ENCODE measurements at places on chromosomes 3 and 15. TPM values are rescaled to one million over a fixed set of nuclear protein-coding genes. Genes with fewer than 3 reads are reported as not detected.

GRCh38 chr15:70475921-70476320 lies 287.4 kb downstream of the UACA start:
- peak; percentile 17 for DNase-seq

DNA sequence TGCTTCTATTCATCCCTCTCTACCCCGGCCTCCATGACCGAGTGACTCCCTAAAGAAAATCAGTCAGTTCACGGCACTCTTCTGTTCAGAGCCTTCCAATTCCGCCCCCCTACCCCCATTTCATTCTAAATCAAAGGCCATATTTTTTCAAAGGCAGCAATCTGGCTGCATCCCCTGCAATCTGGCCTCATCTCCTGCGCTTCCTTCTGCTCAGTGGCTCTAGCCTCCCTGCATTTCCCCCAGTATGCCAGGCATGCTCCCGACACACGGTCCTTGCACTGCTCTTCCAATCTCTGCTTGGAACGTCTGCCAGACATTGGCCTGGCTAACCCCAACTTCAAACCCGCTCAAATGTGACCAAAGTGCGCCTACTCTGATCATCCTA lies 67.7 kb downstream of the EXOG start:
- DNase-seq = no peak

- no peak for DNase-seq
Measured at GRCh38 chr3:56323986-56324420, 144.3 kb downstream of the ERC2 start.

DNA sequence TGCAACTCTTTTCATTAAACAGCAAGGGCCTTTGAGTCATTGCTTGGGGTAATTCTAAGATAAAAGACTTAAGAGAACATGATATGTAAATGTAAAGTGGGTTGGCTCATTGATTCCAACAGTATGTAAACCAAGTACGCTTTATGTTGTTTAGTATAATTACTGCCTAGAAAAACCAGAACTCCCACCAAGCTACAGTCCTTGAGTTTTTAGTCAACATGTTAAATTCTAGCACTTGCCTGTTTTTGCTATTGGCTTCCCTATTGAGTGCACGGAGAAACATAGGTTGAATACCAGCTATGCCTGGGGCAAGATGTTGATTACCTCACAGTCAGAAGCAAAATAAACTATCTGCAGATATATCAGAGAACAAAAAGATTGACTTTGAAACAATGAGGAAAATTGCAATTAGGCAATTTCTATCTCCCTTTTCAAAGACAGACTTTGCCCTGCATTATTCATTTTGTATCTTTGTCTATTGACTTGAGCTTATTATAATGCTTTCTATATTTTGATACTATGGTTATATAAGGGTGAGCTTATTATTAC lies 179.3 kb downstream of the ZPLD1 start:
- no peak for DNase-seq

- no peak for DNase-seq
Measured at GRCh38 chr15:52318729-52319500, 23.3 kb upstream of the MYO5C start.

GRCh38 chr3:75967071-75967470 lies 181.7 kb upstream of the ZNF717 start:
- DNase-seq = no peak

DNA sequence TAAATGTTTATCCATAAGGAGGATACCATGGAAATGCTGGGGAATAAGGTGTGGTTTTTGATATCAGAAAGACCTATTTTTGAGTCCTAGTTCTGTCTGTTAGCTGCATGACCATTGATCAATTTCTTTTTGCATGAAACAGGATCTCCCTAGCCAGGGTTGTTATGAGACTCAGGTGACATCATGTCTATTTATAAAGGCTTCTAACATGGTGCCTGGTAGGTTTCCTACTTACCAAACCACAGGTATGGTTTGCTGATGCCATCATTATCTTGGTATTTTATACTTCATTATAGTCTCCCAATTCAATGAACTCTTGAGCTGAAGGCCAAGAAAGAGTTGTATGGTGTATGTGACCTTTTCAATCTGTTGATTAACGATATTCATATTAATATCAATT lies 144.0 kb downstream of the CLSTN2 start:
- DNase-seq = no peak

- no peak for DNase-seq
Measured at GRCh38 chr3:5007873-5008272, 28.6 kb downstream of the BHLHE40 start.

DNA sequence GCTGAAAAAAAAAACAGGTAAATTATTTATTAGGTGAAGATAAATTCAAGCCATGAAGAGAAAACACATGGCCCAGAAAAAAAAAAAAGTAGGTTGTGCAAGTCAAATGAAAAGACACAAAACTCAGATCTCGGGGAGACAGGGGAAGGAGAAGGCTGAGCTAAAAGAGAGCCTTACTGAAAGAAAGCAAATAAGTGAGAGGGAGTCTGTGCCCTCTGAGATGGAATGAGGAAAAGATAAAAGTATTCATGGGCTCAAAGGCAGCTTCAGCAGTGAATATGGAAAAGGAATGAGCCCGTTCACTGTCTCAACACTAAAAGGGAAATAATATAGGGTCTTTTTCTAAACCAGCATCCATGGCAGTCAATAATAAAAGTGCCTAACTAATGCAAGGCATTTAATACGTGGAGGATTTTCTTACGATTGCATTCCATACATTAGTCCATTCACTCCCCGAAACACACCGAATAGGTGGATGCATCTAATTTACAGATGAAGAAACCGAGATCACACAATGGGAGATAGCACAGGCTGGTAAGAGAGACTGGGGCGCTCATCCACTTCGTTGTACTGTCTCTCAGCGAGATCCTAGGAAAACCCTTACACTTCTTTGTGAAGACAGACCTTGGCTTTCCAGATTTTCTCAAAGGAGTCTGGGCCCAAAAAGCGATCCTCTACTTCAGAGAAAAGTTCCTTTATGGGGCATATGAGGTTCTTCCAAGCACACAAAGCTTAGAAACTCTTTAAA lies 1.1 kb downstream of the TFDP2 start:
- no peak for DNase-seq

DNA sequence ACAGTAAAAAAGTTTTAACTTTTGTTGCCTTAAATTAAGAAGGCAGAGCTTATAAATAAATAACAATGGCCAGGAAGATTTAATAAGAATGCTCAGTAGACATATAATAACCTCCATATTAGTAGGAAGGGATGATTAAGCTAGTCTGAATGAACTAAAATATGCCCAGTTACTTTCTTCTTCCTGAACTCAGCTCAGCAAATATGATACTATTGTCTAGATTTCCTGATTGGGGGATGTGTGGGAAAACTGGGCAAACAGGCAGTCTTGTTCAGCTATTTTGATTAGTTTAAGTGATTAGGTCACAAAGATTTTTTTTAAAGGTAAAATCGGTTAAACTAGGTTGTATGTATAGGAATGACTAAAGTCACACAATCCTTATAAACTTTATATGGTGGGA lies 167.2 kb upstream of the SLC2A2 start:
- no peak for DNase-seq

GRCh38 chr3:167559924-167560323 lies 86.1 kb upstream of the SERPINI2 start:
- no peak for DNase-seq

DNA sequence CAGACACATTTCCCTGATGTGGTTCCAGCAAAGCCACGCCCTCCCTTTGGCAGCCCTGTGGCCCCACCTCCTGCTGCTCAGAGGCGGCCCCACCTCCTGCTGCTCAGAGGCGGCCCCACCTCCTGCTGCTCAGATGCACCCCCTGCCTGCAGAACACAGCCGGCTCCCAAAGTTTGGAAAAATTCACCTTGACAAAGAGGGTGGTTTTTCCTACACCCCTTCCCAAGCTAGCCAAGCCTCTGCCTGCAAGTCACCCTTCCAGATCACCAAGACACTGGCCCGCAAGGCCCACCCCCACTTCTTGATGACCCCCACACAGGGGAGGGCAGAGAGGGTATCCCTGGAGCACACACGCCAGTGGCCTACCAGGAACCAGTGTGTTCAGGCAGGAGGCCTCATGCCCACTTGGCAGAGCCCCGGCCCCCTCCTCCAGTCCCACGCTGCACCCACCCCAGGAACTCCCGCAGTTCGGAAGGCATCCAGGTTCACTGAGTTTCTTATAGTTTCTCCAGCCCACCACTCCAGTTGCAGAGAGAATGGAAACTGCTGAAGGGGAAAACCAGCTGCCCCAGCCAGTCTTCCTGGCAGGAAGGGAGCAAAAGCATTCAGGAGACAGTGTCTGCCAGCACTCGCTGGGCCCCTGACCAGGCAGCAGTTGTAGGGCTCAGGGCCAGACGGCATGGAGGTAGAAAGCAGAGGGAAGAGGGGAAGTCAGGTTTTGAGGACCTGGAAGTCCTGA lies 2.3 kb upstream of the HAPLN3 start:
- peak; percentile 83 for DNase-seq

DNA sequence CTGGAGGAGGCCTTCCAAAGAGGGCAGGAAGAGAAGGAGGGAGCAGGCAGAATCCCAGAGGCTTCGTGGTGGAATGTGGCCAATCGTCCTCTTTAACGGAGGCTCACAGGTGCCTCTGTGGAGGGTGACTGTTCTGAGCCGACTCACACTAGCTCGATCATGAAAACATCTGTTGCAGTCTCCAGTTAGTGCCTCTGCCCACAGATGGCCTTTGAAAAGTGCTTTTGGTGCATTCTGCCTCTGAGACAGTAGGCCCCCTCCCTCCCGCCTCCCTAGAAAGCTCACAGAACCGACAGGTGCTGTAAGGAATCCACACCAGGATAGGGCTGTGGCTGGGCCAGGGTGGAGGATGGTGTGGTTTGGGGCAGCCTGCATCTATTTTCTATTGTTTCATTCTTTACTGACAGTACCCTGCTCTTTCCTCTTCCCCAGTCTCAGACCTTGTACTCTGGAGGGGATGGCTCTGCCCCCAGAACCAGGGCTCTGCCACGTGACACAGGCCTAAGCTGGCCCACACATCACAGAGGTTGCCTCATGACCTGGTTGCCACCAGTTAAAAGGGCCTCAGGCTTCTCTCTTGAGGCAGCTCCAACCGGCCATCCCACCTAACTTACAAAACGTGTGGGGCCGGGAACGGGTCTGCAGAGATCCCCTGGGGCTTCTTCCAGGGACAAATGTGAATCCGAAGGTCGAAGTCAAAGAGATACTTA lies 27.2 kb upstream of the PIGZ start:
- peak; percentile 27 for DNase-seq

- DNase-seq = no peak
Measured at GRCh38 chr3:143329567-143330211, 210.1 kb downstream of the CHST2 start.

- peak; percentile 92 for DNase-seq
Measured at GRCh38 chr3:49092938-49093852, 676 bp downstream of the QRICH1 start.

GRCh38 chr3:45135959-45136358 lies 10.2 kb downstream of the CDCP1 start:
- no peak for DNase-seq

DNA sequence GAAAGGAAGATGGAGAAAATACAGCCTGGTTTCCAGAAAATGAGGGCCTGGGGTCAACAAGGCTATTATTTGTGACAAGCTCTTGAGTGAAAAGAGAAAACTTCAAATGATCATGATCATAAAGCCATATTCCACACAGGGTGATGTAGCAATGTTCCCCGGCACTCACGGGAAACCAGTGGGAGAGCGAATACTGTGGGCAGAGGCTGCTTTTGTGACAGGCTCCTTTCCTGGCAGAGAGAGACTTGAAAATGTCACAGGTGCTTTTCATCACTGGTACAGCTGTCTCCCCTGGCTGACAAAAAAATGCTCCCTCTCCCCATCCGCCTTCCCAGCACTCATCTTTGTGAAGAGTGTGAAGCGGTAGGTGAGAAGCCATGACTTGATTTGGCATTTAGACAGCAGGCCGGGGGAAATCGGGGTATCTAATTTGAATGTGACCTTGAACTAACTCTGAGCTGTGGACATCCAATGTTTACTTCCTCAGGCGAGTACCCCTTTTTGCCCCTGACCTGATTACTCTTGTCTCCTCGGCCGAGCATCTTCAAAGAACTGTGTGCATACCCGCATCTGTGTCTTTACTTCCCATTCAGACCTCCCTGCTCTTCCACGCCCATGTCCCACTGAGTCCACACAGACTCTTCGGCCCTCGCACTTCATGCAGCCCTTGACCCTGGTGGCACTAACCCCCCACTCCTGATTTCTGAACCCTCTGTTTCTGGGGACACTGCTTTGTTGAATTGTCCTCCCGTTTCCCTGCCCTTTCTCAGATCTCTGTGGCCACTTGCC lies 23.2 kb downstream of the CA12 start:
- no peak for DNase-seq

DNA sequence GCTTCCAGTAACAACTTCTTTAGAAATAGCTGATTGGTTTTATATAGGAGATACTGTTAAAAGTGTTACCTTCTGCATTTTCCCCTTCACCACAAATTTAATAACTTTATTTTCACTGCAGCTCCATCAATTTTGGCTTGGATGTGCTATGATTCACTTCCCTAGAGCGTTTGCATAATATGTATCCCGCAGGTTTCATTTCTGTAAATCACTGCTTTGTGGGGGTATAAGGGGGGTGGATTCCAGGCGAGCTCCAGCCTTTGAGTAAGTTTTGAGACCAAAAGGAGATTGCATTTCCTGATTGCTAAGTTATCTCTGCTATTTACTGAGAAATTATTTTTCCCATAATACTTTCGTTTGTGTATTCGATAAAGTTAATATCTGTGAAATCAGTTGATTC lies 232.6 kb downstream of the TBL1XR1 start:
- no peak for DNase-seq

- DNase-seq = peak; percentile 77
Measured at GRCh38 chr15:28885630-28886430, at the start of gene APBA2. TSS of gene APBA2 (plus strand) at chr15:28885974. CDS start at chr15:29053885, 167,911 bp downstream.

- DNase-seq = no peak
Measured at GRCh38 chr3:5191555-5192304, 4.2 kb downstream of the EDEM1 start.

DNA sequence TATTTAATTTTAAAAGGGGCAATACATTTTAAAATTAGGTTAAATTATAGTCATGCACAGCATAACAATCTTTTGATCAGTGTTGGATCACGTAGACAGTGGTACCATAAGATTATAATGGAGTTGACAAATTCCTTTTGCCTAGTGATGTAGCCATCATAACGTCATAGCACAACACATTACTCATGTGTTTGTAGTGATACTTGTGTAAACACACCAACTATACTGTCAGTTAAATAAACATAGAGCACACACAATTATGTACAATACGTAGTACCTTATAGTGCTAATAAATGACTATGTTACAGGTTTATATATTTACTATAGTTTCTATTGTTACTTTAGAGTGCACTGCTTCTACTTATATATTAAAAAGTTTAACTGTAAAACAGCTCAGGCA lies 31.2 kb downstream of the FOXB1 start:
- DNase-seq = no peak

The CYP1A1 gene
- total RNA-seq = 12.4 TPM

The CFAP92 gene
- 0.22 TPM for total RNA-seq

The ECE2 gene
- not detected for total RNA-seq

The NEK10 gene
- total RNA-seq = 0.67 TPM

The UROC1 gene
- total RNA-seq = not detected

The CCNB2 gene
- 72.1 TPM for total RNA-seq

The CCDC174 gene
- 28.3 TPM for total RNA-seq

The KCNH8 gene
- not detected for total RNA-seq

The CCK gene
- not detected for total RNA-seq

The FANCI gene
- total RNA-seq = 155 TPM

The TAGLN3 gene
- not detected for total RNA-seq

The GATM gene
- 2.9 TPM for total RNA-seq

The ERC2 gene
- not detected for total RNA-seq

The IMPG2 gene
- 0.42 TPM for total RNA-seq

The SPPL2A gene
- total RNA-seq = 74.1 TPM
